Endothelial cell (in vitro differentiated cells): ENCODE measurements at places on chromosomes 13 and 19.

DNA sequence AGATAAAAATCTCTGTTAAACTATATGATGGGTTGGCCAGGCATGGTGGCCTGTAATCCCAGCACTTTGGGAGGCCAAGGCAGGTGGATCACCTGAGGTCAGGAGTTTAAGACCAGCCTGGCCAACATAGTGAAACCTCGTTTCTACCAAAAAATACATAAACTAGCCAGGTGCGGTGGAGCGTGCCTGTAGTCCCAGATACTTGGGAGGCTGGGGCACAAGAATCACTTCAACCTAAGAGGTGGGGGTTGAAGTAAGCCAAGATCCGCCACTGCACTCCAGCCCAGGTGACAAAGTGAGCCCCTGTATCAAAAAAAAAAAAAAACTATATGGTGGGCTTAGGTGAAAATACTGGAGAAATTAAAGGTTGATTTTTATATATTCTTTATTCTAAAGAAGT, 11.3 kb downstream of the TBC1D4 start:
- H3K27me3 ChIP-seq = no peaks in the 10 kb centered on the region
- H3K4me3 ChIP-seq = no peak overlapping the region
- no peak overlapping the region for H3K27ac ChIP-seq
- H3K36me3 ChIP-seq = peaks cover 5% of the 10 kb centered on the region
- no peaks in the 10 kb centered on the region for H3K4me1 ChIP-seq

- no peak overlapping the region for H3K4me3 ChIP-seq
- no peak overlapping the region for H3K27ac ChIP-seq
- H3K36me3 ChIP-seq = no peaks in the 10 kb centered on the region
- H3K27me3 ChIP-seq = no peaks in the 10 kb centered on the region
- peaks cover 2% of the 10 kb centered on the region for H3K4me1 ChIP-seq
- no peak for DNase-seq
Measured at GRCh38 chr13:36069881-36070366, 61.3 kb downstream of the DCLK1 start.

- peaks cover 6% of the 10 kb centered on the region for H3K27me3 ChIP-seq
- H3K4me1 ChIP-seq = peaks cover 29% of the 10 kb centered on the region
- H3K36me3 ChIP-seq = peaks cover 10% of the 10 kb centered on the region
- peak overlapping the region; percentile 96 for H3K4me3 ChIP-seq
Measured at GRCh38 chr13:52454459-52454819, 839 bp upstream of the CKAP2 start.

DNA sequence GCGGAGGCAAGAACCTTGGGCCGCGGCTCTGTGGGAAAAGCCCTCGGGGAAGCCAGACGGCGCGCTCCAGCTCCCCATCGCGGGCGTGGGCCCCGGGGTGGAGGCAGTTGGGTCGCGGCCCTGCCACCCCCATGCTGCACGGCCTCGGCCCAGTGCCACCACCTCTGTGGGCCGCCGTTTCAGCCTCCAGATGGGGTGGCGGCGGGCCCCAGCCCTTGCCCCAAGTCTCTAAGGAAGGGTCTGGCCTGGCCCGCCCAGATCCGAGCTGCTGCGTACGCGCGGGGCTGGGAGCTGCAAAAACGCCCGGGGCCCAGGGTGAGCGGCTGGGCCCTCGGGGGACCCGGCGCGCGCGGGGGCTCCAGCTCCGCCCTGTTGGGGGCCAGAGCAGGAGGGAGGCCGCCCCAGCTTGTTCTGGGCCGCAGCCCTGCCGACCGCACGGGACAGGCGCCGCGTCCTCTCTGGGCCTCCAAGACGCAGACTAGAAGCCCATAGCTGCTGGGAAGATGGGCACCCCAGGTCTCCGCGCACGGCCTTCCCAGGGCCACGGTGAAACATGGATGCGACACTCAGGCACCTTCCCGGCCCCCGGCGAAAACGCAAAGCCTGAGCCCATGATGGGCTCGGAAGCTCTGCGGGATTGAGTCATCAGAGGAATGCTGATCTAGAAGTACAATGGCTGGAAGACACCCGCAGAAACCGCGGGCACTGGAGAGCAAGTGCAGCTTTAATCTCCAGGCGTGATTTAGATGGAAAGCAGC, 110.1 kb downstream of the KCTD15 start:
- H3K36me3 ChIP-seq = peaks cover 29% of the 10 kb centered on the region
- H3K27ac ChIP-seq = peak overlapping the region; percentile 98
- peak; percentile 45 for DNase-seq
- H3K4me3 ChIP-seq = peak overlapping the region; percentile 97
- peaks cover 46% of the 10 kb centered on the region for H3K4me1 ChIP-seq

DNA sequence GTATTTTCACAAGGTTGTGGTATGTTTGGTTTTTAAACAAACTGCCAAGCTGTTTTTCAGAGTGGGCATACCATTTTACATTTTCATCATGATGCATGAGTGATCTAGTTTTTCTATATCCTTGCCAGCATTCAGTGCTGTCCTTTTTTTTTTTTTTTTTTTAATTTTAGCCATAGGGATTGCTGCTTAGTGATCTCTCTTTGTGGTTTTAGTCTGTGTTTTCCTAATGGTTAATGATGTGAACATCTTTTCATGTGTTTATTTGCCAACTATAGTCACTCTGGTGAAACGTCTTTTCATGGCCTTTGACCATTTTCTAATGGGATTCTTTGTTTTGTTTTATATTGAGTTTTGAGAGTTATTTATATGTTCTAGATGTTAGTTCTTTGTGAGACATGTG, 59.7 kb downstream of the SHISA2 start:
- DNase-seq = no peak
- no peaks in the 10 kb centered on the region for H3K36me3 ChIP-seq
- peaks cover 4% of the 10 kb centered on the region for H3K4me1 ChIP-seq
- H3K27ac ChIP-seq = no peak overlapping the region
- H3K27me3 ChIP-seq = no peaks in the 10 kb centered on the region

- H3K27ac ChIP-seq = peak overlapping the region; percentile 82
- H3K4me3 ChIP-seq = peak overlapping the region; percentile 70
- peaks cover 17% of the 10 kb centered on the region for H3K27me3 ChIP-seq
- DNase-seq = no peak
- H3K36me3 ChIP-seq = peaks cover 55% of the 10 kb centered on the region
Measured at GRCh38 chr13:106490569-106491321, 44.7 kb downstream of the EFNB2 start.

- H3K4me1 ChIP-seq = peaks cover 3% of the 10 kb centered on the region
- H3K36me3 ChIP-seq = no peaks in the 10 kb centered on the region
- no peaks in the 10 kb centered on the region for H3K27me3 ChIP-seq
- DNase-seq = no peak
- no peak overlapping the region for H3K4me3 ChIP-seq
- H3K27ac ChIP-seq = no peak overlapping the region
Measured at GRCh38 chr13:108120302-108120701, 95.0 kb downstream of the LIG4 start.

GRCh38 chr13:102694937-102695336, at the start of gene METTL21C:
Gene METTL21C (minus strand): TSS chr13:102695044. CDS start chr13:102694498, 546 bp downstream.
- peaks cover 15% of the 10 kb centered on the region for H3K36me3 ChIP-seq
- no peak for DNase-seq
- H3K4me1 ChIP-seq = peaks cover 20% of the 10 kb centered on the region
- no peak within 1 kb of the TSS for H3K4me3 ChIP-seq

DNA sequence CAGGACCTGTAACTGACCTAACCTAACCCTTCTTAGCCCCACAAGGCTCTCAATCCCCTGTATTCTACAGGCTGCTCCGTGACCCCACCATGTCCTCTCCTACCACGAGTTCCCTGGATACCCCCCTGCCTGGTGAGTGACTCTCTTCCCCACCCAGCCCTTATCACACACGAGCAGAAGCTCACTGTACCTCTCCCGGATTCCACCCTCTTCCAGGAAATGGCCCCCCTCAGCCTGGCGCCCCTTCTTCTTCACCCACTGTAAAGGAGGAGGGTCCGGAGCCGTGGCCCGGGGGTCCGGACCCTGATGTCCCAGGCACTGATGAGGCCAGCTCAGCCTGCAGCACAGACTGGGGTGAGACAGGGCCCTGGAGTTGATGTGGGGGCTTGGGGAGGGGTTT, 1.3 kb downstream of the NR1H2 start:
- peaks cover 27% of the 10 kb centered on the region for H3K36me3 ChIP-seq

DNA sequence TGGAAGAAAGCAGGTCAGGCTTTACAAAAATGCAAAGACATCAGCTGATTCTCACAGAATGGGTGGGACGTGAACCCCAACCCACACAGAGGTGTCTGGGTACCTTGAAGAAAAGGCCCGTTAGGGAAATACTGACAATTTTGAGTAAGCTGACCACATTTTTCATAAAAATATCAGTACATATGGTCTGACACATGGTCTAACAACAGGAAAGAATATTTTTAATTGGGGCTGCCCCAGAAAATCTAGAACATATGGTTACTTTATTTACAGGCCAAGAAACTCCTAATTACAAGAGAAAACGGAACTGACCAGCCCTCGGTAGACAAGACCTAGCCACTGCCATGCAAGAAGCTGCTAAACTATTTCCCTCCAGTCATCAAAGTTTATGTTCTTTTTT, 48.7 kb upstream of the ITM2B start:
- DNase-seq = no peak
- H3K27ac ChIP-seq = no peak overlapping the region
- H3K4me1 ChIP-seq = no peaks in the 10 kb centered on the region
- no peaks in the 10 kb centered on the region for H3K36me3 ChIP-seq

DNA sequence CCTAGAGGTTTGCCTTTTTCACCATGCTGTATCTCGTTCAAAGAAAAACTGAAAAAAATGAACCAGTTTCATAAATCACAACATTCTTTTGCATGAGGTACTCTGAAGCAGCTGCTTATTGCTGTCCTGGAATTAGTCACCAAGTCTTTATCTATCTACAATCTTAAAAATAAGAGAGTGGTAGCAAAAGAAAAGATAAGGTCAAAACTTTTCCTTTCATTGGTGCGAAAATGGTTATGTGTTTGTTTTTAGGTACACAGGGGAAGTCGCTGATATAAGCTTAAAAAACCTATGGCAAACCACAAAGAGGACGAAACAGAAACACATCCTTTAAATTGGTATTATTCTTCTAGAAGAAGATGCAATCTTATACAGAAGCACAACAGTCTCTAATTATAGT, 20.7 kb downstream of the OBI1 start:
- no peak overlapping the region for H3K4me3 ChIP-seq
- no peak for DNase-seq
- no peak overlapping the region for H3K27ac ChIP-seq
- no peaks in the 10 kb centered on the region for H3K27me3 ChIP-seq

DNA sequence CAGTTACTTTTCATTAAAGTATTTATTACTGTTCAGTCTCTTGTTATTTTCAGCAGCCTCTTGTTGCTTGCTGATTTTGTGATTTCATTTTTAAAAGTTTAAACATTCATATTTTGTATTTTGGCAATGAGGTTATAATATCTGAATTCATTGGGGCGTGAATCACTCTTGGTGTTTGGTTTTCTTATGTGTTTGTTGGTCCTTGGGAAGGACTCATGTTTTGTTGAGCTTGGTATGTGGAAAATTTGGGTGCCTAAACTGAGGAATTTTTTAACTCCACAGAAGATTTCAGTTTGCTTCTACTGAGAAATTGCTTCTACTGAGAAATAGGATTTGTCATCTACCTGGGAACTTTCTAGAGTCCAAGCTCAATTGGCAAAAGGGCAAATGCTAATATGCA, 38.2 kb downstream of the PDS5B start:
- H3K4me1 ChIP-seq = peaks cover 6% of the 10 kb centered on the region
- peaks cover 9% of the 10 kb centered on the region for H3K36me3 ChIP-seq
- H3K27ac ChIP-seq = no peak overlapping the region
- H3K27me3 ChIP-seq = no peaks in the 10 kb centered on the region

DNA sequence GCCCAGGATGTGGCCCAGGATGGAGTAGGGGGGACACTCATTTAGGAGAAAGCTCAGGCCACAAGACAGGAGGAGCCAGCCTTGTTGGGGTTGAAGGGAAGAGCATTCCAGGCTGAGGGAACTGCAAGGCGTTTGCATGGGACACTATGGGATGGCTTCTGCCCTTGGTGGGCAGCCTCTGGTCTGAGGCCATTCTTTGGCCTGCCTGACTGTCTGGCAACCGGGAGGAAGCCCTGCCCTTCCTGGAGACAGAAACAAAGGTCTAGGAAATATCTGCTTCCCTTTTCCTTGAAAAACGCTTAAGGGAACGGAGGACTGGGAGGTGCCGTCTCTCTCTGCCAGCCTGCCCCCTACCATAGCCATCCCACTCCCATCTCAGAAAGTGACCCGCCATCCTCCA, 2.8 kb upstream of the ICAM1 start:
- H3K4me1 ChIP-seq = peaks cover 14% of the 10 kb centered on the region
- H3K27me3 ChIP-seq = peaks cover 15% of the 10 kb centered on the region
- H3K4me3 ChIP-seq = peak overlapping the region; percentile 71
- H3K36me3 ChIP-seq = no peaks in the 10 kb centered on the region

DNA sequence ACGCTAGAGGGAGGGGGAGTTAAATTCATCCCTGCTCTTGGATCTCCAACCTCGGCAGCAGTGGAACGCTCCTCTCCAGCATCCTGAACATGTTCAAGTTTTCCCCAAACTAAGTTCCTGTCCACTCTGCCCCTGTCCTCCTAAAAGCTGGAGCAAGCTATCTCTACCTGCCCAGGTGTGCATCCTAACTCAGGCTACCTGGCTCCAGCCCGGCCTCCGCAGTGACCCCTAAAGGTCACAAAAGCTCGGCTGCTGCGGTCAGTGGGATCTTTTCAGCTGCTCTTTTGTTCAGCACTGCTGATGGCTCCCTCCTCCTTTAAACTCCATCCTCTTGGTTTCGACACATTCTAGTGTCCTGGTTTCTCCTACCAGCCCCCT, 1.4 kb downstream of the DCUN1D2 start:
- peak overlapping the region; percentile 96 for H3K4me3 ChIP-seq
- H3K4me1 ChIP-seq = peaks cover 26% of the 10 kb centered on the region
- no peak for DNase-seq
- peaks cover 9% of the 10 kb centered on the region for H3K36me3 ChIP-seq
- peaks cover 2% of the 10 kb centered on the region for H3K27me3 ChIP-seq
- no peak overlapping the region for H3K27ac ChIP-seq

DNA sequence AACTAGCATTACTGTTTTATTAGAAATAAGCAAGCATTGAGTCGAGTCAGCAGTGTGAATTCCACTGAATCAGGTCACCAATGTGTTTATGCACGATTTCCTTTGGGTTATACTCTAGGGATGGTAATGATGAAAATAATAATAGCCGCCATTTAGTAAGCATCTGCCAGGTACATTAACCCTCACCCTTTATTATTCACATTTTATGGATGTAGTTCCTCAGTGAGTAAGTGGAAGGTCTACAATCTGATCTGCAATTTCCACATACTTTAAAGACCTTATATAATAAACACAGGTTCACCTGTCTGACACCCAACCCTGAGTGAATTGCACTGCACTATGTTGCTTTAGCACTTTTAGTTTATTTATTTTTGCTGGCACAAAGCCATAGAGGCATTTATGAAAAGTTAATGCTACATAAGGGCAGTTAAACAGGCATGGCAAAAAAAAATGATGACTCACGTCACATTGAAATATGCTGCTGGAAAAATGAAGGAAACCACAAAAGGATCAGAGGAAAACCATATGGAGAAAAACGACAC, 122.4 kb downstream of the TRPC4 start:
- H3K36me3 ChIP-seq = no peaks in the 10 kb centered on the region
- no peaks in the 10 kb centered on the region for H3K27me3 ChIP-seq
- H3K4me1 ChIP-seq = no peaks in the 10 kb centered on the region
- no peak for DNase-seq
- no peak overlapping the region for H3K4me3 ChIP-seq
- H3K27ac ChIP-seq = no peak overlapping the region

- no peaks in the 10 kb centered on the region for H3K4me1 ChIP-seq
- no peaks in the 10 kb centered on the region for H3K27me3 ChIP-seq
- no peaks in the 10 kb centered on the region for H3K36me3 ChIP-seq
- no peak overlapping the region for H3K4me3 ChIP-seq
- DNase-seq = no peak
Measured at GRCh38 chr13:73740666-73741065, 393.5 kb downstream of the KLF12 start.
